T-helper 17 cell (primary cell): ENCODE measurements at places on chromosomes 2 and 18. TPM values are rescaled to one million over a fixed set of nuclear protein-coding genes. Genes with fewer than 3 reads are reported as not detected.

- DNase-seq, result no peak
Measured at GRCh38 chr2:9467687-9468086, 6.7 kb upstream of the IAH1 start.

The NYAP2 gene
- 0.12 TPM for total RNA-seq

- no peak for DNase-seq
Measured at GRCh38 chr2:202822411-202822810, 49.2 kb downstream of the ICA1L start.

DNA sequence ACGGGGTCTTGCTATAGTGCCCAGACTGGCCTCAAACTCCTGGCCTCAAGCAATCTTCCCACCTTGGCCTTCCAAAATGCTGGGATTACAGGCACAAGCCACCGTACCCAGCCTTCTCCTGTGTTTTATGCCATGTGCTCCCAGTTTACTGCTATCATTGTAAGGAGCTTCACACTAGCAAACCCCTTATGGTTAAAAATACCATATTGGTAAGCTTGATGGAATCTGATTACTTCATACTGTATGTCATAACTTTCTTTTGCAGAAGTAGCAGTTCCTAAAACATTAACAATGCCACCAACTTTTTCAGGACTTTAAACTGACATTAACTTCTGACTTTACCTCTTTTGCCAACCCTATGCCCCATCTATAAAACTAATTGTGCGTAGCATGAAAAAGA is 36.2 kb downstream of the HAT1 start:
- no peak for DNase-seq

The RAB6C gene
- not detected for total RNA-seq

DNA sequence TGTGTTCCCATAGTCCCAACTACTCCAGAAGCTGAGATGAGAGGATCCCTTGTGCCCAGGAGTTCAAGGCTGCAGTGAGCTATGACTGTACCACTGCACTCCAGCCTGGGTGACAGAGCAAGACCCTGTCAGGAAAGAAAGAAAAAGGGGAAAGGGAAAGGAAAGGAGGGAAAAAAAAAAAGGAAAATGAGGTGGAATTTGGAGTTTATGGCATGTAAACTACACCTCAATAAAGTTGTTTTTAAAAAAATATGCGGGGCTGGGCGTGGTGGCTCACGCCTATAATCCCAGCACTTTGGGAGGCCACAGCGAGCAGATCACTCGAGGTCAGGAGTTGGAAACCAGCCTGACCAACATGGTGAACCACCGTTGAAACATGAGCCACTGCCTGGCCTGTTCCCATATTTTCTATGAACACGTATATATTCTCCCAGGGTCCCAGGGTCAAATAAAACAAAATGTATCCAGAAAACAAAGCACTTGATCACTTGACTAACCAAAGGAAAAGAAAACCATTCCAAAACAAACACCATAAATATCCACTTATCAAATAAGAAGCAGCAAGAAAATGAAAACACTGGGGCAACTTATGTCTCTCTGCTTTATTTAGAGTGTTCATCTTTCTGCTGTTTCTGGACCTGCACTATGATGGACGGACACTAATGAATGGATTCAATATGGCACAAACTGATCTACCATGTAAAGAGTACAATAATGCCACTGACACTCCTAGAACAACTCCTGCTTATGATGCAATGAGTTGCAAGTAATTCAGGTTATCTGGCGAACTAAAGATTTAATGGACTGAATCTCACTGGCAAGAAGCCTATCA is 56.8 kb downstream of the ASXL2 start:
- no peak for DNase-seq

The PHLPP1 gene
- total RNA-seq, result 10.8 TPM

The ITGB6 gene
- not detected for total RNA-seq

DNA sequence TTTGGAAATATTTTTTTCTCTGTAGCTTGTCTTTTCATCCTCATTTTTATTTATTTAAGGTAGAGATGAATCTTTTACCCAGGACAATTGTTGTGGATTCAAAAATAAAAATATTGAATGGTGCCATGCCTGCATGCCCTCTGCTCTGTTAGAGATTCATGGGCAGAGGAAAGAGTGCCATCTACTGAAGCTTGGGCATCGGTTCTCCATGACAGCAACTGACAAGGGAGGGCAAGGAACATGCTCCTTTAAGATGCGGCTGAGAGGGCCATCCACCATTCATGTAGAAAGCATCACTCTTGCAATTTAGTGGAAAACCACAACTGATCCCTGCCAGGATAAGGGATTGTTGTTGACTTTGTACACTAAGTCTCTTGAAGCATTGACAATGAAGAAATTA is 79.9 kb downstream of the PARD3B start:
- DNase-seq, result no peak

DNA sequence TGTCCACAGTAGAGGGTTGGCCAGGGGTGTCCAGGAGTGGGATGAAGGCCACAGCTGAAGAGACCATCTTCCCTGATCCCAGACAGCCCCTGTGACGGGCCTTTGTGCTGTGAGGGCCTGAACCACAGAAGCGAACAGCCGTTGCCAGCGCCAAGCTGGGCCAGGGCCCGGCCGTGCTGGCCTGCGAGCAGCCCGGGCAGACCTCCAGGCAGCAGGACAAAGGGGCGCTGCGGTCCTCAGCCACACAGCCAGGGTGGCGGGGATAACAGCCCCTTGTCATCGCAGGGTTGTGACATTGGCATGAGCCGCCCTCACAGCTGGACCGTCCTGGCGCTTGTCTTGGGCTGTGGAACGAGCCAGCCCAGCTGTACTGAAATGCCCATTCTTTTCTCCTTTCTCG is 161.1 kb downstream of the FAM210A start:
- no peak for DNase-seq

The ST6GAL2 gene
- 0.34 TPM for total RNA-seq

DNA sequence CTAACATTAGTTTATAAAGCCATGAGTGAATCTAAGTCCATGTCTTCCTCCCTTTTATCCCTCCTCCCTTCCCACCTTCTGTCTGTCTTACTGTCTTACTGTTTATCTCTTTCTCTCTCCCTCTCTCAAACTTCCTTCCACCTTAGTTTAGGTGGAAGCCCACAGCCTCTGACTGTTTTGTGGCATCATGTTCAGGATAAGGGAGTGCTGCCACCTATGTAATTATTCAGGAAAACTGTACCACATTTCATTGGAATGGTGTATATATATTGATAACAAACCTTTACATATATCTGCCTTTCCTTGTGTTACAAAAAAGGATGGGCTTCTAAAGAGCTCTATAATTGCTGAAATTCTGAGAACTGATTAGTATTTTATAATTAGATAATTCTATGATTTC is 48.7 kb downstream of the NETO1 start:
- no peak for DNase-seq

DNA sequence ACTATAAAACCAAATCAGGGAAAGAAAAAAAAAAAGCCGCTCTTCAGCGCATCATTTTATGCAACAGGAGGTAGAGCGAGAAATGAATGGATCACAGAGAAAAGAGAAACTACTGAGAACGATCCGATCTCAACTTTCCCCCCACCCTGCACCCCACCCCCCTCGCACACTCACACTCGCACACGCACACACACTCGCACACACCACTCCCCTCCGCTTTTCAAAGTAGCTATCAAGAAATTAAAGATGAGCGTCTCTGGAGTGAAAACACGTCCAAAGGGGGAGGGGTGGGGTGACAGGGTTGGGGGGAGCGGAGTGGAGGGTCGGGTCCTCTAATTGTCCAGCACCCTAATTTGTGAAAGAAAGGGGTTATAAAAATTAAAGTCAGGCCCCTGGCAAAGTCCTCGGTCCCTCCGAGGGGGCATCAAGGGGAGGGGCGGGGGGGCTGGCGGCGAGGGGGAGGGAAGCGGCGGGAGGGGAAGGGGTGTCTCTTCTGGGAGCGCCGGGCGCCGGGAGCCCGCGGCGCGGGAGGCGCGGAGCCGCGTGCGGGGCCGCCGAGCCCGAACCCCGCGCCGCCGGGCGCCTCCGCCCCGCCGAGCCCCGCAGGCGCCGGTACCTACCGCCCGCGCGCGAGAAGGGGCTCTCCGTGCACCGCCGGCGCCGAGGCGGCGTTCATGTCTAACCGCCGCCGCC is 428 bp downstream of the TCF4 start:
- no peak for DNase-seq
